Right lobe of liver (tissue), 6 donors: ENCODE measurements at places on chromosomes 2 and 18.

GRCh38 chr2:161238265-161238559 is 70.0 kb upstream of the PSMD14 start:
- DNase-seq: no peak

- DNase-seq: peak; percentile 86
Observed at GRCh38 chr18:13175754-13176210, 42.8 kb upstream of the LDLRAD4 start.

DNA sequence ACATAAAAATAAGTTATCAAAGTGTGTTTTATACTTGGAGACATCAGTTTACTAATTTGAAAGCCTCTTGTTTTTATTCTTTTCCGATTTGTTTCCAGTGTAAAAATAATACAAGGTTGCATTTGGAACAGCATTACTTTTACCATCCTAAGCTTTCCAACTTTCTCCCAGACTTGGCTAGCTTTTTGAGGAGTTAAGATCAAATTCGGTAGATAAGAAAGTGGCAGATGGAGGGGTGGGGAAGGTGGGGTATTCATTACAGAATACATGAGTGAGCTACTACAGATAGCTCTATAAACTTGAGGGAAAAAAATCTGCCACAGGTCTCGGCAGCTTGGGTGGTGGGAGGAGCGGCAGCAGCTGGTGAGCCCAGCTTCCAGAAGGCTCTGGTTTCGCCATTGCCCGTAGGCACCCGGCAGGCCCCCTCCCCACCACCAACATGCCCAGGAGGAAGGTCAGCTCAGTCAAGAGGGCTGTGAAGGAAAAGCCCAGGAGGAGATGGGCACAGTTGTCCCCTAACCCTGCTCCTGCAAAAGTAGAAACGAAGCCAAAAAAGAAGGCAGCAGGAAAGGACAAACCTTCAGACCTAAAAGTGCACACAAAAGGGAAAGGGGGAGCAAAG is 18.6 kb upstream of the RMC1 start:
- DNase-seq: no peak

DNA sequence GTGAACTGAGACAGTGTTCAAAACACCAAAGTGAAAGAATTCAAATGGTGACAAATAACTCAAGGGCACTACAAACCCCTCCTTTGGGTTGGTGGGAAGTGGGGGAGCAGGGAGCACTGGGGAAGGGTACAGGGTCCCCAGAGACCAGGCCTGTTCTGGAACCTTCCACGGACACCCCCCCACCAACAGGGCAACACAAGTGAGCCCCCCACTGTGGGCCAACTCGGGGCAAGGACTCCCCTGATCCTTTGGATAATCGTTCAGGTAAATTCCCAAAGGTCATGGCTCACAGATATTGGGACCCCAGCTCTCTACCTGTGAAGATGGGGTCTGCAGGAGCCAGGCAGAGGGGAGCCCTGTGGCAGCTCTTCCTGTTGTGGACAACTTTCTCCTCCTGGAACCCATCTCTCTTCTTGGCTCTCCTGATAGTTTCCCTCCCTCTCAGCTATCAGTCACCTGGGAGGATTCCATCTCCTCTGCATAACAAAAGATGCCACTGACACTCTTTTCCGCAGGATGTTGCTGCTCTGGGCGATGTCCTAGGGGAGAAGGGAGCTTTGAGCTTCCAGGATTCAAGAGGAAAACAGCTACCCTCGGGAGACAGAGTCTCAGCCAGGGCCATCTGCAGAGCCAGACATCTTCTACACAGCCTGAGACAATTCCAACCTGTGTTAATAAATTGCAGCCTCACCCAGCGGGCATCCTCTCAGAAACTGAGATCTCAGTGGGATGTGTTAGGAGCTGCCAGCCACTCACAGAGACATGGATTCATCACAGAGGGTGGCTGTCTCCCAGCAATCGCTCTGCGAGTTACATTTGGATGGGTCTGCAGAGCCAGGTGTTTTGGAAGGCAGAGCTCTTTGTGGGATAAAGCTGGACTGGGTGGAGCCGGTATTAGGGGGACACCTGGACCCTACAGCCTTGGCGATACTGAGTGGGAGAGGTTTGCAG is 35.4 kb downstream of the MBP start:
- no peak for DNase-seq

GRCh38 chr18:64260810-64261209 is 111.9 kb upstream of the LINC00305 start:
- DNase-seq: no peak

- DNase-seq: no peak
Observed at GRCh38 chr2:234111523-234111922, 61.0 kb downstream of the SPP2 start.

DNA sequence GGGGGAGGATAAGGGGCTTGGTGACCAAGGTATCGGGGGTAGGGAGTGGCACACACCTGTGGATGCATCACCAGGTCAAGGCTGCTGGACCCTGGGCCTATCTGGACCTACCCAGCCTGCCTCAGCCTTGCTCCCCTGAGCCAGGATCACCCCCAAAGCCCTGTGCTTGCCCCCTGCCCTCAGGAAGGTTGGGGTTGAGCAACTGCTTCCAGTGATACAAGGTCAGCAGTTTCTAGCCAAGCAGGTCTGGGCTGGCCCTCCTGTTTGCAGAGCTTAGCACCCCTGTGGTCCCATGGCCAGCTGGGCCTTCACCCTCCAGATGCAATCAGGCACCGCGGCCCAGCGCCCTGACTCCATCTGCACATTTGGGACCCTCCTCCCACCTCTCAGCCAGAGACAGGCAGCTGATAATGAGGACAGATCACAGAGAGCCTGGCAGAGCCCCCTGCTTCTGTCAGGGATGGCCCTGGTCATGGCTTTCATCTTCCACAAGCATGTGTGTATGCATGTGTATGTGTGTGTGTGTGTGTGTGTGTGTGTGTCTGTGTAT is 154.6 kb downstream of the TFCP2L1 start:
- DNase-seq: no peak

DNA sequence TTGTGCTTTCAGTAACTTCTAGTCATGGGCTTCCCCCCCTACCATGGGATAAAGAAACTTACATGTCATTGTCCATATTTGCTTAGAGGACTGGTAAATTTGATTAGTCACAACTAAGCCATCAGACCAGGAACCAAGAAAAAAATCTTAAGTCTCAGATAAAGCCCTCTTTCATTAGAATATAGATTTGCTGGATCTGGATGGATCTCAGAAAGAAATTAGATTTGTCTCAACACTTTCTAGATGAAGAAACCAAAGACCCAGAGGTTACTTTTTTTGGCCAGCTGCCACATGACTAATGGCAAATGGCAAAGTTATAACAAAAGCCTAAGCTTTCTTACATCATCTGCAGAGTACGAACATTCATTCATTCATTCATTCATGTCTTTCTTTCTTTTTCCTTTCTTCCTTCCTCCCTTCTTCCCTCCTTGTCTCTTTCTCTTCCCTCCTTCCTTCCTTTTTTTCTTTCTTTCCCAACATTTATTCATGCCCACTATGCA is 60.2 kb downstream of the CDCA7 start:
- DNase-seq: no peak

GRCh38 chr2:119387381-119388129 is 20.8 kb downstream of the DBI start:
- peak; percentile 77 for DNase-seq

DNA sequence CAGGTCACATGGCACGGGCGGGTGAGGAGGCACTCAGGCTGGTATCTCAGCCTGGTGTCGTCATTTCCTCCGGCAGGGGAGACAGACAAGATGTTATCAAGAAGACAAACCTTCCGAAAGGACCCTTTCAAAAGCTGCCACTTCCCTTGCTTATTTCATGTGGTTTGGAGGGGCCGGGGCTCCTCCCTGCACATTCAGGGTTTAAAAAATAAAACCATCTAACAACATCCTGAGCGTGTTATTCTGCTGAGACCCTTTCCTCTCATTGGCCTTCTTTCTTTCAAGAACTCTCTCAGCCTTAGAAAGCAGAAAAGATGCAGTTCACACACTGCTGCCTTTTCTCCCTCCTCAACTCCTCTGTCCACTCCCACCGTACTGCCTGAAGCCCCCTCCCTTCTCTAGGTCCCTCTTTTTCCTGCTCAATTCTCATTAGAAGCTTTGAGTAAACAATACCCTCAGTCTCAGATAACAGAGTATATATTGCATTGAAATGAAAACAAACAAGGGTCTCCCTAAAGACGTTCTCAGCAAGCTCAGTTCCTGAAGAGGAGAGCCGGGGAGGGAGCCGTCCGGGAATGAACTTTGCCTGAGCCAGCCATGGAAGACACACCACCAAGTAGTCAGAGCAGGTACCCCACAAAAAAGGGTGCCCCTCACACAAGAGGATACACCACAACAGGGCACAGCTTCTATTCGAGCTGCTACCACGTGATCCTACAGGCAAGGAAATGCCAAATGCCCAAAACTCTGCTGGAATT is 9.7 kb downstream of the SMAD7 start:
- no peak for DNase-seq

DNA sequence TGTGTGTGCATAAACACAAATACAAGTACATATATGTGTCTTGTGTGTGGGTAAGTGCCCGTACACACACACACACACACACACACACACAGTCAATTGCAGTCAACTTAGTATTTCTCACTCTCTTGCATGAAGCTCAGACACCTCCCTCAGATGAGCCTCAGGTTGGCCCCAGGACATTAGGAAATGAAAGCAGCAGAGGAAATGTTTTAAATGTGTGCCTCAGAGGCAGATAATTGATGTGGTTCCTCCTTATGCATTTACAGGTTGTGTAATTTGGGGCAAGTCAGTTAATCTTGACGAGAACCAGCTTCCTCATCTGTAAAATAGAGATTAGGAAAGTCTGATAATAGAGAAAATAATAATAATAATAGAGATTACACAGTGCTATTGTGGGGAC is 814.0 kb upstream of the ID2 start:
- no peak for DNase-seq

DNA sequence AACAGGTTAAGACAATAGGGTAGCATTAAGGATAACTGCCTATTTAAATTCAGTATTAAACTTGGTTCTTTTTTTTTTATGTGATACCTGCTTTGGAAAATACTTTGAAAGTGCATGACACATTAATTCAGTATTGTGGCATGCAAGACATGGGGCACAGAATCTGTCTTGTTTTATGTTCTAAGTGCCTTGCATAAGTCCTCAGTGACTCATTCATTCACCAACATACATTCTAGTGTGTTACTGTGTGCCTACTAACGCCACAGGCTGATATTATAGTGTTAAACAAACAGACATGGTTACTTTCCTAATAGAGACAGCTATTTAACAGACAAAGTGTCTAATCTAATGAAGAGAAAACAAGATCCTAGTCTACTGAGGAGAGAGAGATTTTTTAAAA is 91.7 kb downstream of the GCA start:
- DNase-seq: no peak

GRCh38 chr2:101082998-101083397 is 68.2 kb downstream of the TBC1D8 start:
- no peak for DNase-seq

GRCh38 chr2:51441786-51442185 is 409.9 kb upstream of the NRXN1 start:
- DNase-seq: no peak

DNA sequence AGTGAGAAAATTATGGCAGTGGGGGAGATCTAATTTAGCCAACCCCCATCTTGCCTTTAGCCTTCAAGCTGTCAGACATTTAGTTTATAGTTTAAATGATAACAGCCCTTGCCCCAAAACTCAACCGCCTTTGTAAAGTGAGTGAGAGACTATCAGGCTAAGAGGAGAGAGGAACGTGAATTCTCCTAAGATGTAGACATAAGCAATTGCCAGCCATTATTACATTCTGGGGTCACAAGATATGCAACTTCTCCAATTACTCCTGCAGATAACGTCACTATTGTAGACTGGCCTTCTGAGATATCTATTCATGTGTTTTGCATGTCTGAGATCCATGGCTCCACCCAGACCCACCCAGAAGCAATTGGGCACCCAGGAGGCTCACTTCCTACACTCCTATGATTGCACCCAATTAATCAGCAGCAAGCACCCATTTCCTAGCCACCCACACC is 307.3 kb downstream of the NBAS start:
- DNase-seq: no peak

DNA sequence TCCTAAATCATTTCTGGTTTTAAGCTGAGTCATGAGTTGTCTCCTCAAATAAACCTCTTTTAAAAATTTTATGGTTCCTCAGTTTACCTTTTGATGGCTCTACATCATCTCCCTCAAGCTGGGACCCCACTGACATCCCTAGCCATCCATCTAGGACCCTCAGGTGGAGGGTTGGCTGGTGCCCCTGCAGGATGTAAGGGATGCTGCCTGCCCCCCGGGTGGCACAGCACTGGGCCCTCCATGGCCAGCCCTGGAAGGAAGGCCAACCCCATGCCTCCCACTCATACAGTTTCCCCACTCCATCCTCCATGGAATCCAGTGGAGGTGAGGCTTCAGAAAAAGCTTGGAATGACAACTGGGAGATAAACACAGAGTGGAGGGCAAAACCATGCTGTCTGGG is 17.2 kb upstream of the GPC1 start:
- no peak for DNase-seq

DNA sequence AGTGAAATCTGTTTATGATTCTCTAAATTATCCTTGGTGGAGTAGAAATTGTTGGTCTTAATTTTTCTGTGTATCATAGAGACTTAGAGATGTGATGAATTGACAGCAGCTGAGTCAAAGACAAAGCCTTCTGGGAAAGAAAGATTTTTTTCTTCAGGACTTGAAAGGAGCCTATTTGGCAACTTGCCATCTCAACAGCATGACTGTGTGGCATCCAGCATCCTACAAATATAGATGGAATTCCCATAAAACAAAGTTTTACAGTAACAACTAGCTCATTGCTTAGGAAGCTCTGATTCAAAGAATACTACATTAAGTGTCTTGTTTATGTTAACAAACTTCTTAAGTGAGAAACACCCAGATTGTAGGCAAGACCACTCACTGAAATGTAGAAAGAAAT is 79.2 kb upstream of the SETBP1 start:
- DNase-seq: no peak

GRCh38 chr18:5542515-5543035 is 1.2 kb downstream of the EPB41L3 start:
- DNase-seq: peak; percentile 53

DNA sequence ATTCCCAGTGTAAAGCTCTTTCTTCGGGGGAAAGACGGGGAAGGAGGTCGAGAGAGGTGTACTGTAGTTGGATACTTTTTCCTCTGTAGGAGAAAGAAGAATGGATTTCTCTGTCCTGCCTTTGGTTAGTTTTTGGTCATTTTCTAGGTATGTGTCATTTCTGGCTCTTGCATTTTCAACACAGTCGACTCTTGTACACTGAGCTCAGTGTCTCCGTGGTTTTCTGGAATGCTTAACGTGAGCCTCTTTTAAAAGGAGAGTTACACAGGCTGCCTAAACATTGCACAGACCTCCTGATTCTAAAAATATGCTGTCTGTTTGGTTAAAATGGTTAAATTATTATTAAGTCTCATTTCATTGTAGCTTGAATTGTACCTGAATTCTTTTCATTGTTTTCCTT is 21.8 kb upstream of the GLS start:
- no peak for DNase-seq

DNA sequence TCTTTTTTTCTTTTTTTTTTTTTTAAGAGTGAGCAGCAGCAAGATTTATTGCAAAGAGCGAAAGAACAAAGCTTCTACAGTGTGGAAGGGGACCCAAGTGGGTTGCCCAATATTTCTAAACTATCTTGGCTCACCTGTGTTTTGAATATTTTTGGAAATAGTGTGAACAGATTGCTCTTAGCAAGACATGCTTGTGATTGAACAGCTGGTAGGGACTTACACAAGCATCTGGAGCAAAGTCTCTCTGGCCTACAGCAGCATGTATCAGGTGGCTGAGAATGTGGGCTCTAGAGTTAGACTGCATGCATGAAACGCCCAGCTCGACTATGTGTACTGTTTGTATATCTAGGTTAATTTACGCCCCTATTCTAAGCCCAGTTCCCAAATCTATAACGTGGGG is 40.3 kb upstream of the FBXO11 start:
- DNase-seq: no peak
